Fibroblast of skin of back (primary cell): ENCODE measurements at places on chromosomes 12 and 14.

DNA sequence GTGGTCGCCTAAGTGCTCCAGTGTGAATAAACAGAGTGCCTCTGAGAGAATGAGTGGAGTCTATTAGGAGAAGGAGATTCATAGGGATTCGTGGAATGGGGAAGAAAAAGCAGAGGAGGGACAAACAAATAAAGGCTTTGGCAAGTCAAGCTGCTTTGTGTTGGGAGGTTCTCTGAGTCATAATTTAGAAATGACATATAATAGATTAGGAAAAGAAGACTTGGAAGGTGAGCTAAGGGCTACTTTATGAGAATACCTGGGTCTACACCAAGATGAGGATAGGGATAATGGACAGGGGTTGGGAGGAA lies 6.4 kb upstream of the NTN4 start:
- peak; percentile 64 for DNase-seq

DNA sequence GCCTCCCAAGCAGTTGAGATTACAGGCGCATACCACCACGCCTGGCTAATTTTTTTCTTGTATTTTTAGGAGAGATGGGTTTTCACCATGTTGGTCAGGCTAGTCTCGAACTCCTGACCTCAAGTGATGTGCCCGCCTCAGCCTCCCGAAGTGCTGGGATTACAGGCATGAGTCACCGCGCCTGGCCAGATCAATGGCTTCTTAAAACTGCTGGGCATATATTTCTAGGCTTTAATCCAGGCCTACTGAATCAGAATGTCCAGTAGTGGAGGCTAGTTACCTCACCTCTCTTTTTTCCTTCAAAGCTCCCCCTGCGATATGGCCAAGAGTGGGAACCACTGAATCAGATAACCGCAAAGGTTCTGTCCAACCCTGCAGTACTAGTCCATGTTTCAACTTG lies 17.1 kb downstream of the POU6F1 start:
- no peak for DNase-seq

- DNase-seq, result no peak
Measured at GRCh38 chr14:83940253-83940652, 1589.7 kb upstream of the FLRT2 start.

- no peak for DNase-seq
Measured at GRCh38 chr14:39029789-39030188, 73.2 kb downstream of the SEC23A start.

DNA sequence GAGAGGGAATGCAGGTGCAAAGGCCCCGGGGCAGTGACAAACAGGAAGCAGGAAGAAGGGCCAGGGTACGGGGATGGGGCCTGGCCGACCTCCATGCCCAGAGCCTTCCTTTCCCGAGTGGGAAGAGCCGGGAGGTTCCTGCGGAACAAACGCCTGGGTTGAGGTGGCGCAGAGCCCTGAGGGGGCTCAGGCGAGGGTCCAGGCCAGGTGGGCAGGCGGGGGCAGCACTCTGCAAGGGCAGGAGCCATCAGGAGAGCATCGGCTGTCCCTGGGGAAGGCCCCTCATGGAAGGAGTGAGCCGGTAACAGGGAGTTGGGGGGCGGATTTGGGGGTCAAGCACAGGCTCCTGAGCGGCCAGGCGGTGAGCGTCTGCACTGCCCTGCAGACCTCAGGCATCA lies 18.1 kb upstream of the FBRSL1 start:
- no peak for DNase-seq

GRCh38 chr12:84694116-84694515 lies 218.5 kb downstream of the SLC6A15 start:
- no peak for DNase-seq

- no peak for DNase-seq
Measured at GRCh38 chr14:21185491-21185890, 29.6 kb upstream of the OR5AU1 start.

- DNase-seq, result no peak
Measured at GRCh38 chr14:75630695-75631452, 29.8 kb downstream of the ERG28 start.

DNA sequence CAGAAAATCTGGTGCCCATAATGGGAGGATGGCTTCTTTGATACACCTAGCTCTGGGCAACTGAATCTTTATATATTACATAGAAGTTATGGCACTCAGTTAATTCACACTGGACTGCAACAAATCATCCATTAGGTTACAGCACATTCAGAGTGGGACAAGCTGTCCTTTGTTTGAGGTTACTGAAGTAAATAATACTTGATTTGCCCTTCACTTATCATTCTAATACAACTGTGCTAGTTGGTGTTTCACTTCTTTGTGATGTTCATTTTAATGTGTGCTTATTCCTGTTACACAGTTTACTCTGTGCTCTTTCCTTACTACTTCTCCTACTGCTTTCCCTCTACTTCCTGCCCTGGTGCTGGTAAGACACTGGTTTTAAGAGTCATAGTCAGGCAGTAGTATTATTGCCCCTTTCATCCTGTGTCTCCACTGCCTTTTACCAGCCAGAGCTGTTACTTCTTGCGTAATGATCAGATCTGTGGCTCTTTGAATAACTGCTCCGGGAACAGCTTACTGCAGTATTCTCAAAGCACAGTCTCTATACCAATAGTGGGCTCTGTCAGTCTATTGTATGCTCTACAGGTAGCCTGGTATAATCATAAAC lies 36.4 kb upstream of the GXYLT1 start:
- no peak for DNase-seq

DNA sequence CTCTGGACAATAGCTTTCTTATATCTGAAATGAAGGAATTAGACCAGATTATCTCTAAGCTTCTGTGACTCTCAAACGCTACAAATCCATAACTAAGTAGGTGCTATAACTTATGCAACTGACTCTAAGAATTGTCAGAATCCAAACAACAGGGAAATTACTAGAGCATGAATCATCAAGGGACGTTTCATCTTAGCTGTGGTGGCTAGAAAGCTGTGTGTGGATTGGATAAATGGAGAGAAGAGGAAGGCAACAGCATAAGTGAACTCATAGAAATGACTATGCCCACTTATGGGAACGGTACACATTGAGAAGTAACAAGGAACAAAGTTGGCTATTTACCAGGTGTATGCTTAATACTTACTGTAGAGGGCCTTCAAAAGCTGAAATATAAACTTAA lies 96.0 kb upstream of the NEDD1 start:
- DNase-seq, result peak; percentile 88

- peak; percentile 51 for DNase-seq
Measured at GRCh38 chr12:48601013-48601756, 31.3 kb upstream of the LALBA start.

- DNase-seq, result peak; percentile 15
Measured at GRCh38 chr12:132218915-132219314, 74.7 kb downstream of the NOC4L start.

DNA sequence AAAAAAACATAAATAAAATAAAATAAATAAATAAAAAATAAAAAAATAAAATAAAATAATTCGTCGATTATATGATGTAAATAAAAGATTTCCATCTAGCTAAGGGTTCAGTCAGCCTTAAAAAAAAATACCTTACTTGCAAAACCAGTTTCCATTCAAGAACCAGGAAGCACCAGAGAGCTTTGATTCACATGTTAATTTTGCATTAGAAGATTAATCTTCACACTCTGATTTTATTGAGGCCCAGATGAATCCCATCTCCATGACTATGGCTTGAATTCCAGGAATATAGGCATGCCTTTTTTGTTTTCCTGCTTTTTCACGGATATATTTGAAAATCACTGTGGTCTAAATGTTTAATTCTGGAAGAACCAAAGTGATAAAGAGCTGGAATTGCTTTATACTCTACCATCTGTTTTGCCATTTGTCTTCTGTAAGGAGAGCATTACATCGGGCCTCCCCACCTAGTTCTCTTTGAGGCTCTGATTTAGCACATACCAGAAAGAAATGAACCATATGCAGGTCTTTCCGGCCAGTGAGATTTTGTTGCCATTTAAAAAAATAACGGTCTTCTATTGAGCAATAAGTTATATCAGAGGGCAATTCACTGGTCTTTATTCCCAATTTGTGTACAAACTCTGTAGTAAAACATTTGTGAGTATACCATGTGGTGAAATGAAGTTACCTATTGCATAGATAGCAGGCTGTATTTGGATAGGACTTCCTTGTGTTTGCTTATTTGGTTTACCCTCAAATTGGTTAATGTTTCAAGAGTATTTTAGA lies 175.5 kb downstream of the AEBP2 start:
- no peak for DNase-seq

- no peak for DNase-seq
Measured at GRCh38 chr14:89067293-89067972, 243.0 kb downstream of the TTC8 start.

GRCh38 chr12:113224955-113225354 lies 3.7 kb downstream of the TPCN1 start:
- no peak for DNase-seq

DNA sequence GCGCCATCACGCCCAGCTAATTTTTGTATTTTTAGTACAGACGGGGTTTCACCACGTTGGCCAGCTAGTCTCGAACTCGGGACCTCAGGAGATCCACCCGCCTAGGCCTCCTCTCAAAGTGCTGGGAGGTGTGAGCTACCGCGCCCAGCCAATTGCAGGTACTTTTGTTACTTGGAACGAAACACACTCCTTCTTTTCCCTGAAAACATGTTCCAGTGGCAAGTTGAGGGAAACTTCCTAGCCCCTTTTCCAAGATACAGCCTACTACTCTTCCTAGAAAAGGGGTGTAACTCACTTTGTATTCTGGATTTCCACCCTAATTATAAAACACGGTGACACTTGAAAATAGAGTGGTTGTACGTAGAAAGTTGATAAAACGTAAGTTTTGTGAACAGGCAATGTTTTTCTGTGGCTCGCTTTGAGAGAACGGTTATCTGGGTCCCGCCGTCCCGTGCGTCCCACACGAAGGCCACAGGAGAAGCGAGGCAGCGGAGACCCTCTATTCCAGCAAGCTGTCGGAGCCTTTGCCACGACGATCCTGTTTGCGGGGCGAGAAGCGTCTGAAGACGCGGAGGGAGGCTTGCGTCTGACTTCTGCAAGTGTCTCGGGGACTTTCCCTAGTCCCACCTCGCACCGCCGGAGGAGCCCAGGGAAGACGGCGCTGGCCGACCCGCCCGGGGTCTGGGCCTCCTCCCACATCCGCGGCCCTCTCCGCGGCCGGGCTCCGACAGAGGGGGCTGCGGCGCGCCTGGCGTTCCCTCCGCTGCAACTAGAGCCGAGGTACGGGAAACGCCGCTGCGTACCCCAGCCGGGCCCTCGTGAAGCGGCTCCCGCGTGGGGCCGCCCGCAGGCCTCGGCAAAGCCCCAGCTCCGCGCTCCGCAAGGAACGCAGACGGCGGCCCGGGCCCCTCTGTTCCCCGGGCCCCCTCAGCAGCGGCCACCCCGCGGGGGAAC lies 745 bp downstream of the CDCA4 start:
- peak; percentile 37 for DNase-seq

DNA sequence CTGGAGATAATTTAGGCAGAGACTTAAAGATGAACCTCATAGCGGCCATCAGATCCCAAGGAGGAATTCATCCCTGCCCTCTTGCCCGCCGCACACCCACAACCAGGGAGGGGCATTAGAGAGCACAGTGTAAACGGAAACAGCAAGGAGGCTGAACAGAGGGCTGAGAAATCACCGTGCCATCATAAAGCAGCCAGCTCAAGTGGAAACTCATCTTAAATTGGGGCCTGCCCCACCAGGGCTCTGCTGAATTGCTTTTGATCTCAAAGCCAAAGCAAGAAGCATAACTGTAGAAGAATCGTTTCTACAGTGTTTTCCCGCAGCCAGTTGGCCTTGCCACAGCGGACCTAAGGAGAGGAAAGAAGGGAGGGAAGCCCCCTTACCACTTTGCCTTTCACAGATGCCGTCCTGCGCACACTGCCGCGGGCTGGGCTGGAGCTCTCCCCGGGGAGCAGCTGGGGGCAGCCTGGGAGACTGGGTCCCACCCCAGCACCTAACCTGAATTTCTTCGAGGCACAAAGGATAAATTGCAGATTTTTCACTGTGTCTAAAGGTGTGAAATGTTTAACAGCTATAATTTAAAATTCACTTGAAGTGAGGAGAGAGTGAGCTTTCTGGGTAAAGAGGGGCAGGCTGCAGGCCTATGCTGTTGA lies 51.8 kb upstream of the MMP17 start:
- DNase-seq, result no peak

- DNase-seq, result no peak
Measured at GRCh38 chr12:13570005-13570694, 373.6 kb downstream of the EMP1 start.

DNA sequence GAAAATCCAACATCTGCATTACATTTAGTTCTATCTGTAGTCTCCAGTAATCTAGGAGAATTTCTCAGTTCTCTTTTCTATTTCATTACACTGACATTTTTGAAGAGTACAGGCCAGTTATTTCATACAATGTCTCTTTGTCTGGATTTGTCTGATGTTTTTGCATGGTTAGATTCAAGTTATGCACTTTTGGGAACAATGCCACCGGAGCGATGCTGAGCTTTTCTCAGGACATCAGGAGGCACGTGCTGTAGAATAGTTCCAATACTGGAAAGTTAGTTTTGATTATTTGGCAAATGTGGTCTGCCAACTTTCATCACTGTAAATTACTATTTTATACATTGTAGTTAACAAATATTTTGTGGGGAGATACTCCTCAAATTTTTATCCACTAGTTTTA lies 43.1 kb downstream of the ALDH1L2 start:
- DNase-seq, result no peak

DNA sequence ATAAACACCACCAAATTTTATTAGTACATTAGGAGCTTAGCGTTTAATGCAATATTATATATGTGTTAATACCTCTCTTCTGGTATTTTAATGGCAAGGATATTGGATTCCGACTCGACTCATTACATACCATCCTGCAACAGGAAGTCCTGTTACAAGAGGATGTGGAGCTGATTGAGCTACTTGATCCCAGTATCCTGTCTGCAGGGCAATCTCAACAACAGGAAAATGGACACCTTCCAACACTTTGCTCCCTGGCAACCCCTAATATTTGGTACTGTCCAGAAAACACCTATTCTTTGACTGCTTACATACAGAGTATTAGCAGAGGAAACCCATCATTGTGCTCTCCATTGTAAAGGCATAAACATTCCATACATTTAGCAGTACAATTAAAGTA lies 45.2 kb downstream of the VEZT start:
- DNase-seq, result peak; percentile 12
